D721Med (cell line): ENCODE measurements at places on chromosomes 6 and 20.

DNA sequence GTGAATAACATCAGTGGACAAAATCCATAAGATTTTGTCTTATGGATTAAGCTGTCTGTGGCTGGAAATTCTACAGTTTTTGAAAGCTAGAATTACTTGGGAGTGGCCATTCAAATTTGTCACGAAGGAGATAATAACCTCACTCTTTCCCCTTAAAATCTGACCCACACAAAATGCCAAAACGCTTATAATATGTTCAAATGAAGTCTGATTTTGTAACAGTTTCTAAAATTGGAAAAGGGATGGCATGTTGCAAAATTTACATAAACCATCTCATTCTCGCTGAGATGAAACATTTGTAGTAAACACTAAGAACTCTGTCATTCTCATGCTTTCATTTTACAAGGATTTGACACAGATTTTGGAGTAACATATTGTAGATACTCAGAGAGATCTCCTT lies 112.7 kb downstream of the GJA1 start:
- DNase-seq, result no peak

- no peak for DNase-seq
Measured at GRCh38 chr6:81714684-81715083, 37.8 kb downstream of the TENT5A start.

DNA sequence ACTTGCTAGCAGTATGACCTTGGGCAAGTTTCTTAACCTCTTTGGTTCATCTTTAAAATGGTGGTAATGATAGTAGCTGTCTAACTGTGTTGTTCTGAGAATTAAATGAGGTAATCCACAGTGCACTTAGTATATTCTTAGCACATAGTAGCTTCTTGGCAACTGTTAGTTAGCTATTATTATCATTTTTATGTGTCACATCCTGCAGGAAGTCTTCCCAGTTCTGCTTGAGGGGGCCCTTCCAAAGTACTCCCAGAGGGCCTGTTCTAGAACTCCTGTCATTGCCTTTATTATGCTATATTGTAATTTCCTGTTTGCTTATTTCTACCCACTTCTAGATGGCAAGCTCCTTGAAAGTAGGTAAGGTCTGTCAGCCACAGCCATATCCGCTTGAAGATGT lies 30.6 kb downstream of the ANKS1A start:
- DNase-seq, result no peak

- DNase-seq, result no peak
Measured at GRCh38 chr20:56711018-56711417, 81.9 kb downstream of the TFAP2C start.

- no peak for DNase-seq
Measured at GRCh38 chr20:31835977-31836852, 9.2 kb downstream of the FOXS1 start.

DNA sequence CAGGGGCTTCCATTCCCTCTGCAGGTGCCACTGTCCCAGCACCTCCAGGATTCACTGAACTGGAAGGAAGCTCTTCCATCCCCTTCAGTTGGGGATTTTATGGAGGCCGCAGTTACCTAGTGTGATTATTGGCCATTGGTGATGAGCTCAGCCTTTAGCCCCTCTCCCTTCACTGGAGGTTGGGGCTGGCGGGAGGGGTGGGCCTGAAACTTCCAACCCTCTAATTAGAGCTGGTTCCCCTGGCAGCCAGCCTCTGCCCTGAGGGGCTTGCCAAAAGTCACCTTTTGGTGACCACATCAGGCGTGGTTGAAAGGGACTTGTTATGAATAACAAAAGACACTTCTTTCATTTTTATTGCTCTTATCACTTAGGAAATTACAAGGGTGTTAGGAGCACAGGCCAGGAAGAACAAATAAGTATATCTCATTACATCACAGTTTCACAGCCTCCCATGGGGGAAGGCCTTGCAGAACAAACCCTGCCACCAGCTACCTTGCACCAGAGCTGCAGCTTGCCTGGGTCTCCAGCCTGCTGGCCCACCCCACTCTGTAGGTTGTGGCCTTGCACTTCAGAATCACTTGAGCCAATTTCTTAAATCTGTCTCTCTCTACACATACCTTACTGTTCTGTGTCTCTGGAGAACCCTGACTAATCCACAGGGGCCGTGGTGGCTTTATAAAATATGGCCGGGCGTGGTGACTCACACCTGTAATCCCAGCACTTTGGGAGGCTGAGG lies 5.0 kb downstream of the PYGB start:
- no peak for DNase-seq

GRCh38 chr6:161082215-161082614 lies 90.6 kb downstream of the MAP3K4 start:
- no peak for DNase-seq

- DNase-seq, result no peak
Measured at GRCh38 chr6:97765461-97765860, 482.4 kb upstream of the MMS22L start.

DNA sequence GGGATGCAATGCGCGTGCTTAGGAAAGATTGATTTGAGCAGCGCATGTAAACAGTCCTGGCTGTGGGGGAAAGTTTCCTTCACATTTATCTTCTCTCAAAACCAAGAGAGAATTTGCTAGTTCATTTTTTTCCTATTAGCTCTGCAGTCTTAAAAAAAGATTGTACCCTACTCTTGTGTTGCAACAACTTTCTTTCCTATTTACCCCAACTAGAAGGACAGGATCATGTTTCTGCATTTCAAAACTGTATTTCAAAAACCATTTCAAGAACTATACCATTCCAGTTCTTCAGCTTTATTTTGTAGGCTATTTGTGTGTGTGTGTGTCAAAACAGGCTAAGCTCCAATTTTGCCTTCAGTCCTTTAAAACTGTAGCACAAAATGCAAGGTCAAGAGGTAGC lies 473.1 kb downstream of the KIF16B start:
- DNase-seq, result no peak

DNA sequence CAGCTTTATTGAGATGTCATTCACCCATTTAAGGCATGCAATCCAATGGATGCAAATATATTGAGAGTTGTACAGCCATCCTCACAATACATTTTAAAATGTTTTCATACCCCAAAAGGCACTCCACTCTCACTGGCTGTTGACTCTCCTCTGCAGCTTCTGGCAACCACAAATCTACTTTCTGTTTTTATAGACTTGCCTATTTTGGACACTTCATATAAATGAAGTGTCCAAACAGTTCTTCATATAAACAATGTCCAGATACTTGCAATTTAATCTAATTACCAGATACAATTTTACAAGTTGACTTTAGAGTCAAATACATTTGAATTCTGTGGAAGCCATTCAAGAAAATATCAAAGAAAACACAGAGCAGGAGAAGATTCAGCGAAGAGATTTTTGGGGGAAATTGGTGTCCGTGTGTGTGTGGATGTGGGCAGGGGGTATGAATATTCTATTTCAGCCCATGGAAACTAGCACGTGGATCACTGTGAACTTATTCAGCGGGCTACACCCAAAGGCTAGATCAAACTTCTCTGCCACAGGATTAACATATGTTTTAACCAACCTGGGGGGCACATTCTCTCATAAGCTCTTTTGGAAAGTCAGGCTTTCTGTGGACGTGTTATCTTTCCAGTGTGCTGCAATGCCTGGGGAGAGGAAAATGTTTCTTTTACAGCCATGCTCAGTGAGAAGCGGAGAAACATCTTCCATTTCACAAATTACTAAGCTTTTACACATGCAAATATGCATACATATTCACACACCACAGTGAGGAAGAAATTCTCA lies 73.9 kb downstream of the PLG start:
- no peak for DNase-seq

DNA sequence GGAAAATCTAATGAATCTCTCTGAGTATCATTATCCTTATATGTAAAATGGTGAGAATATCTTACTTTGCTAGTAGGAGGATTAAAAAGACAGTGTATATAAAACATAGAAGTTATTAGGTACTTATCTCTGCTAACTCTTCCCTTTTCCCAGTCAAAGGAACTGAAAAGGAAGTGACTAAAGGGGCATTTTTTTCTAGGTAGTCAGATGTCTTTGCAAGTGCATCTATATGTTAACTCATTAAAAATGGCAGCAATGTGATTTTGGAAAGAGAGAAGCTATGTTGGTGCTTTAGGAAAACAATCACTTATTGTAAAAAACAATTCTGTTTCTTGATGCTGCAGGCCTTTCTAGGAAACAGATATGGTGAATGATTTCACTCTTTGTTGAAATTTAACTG lies 180.9 kb downstream of the SAMD5 start:
- no peak for DNase-seq

DNA sequence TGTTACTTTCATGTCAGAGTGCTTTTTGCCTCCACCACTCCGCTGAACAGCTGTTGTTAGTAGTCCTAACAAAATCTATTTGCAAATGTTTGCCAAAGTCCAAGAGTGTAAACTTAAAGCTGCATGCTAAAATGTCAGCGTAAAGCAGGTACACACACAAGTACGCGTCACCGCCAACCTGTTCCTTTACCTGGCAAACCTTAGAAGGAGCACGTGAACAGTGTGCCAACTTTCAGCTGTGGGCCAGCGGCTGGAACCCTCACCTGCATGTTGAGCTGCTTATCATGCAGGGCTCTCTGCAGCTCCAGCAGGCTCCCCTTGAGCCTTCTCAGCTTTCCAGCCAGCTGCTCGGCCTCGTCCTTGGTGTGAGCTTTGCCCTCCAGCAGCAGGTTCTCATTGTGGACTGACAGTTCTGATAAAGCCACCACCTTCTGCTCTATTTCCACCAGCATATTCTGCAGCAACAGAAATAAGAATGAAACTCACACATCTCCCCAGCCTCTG lies 359.3 kb downstream of the SYNE1 start:
- no peak for DNase-seq

DNA sequence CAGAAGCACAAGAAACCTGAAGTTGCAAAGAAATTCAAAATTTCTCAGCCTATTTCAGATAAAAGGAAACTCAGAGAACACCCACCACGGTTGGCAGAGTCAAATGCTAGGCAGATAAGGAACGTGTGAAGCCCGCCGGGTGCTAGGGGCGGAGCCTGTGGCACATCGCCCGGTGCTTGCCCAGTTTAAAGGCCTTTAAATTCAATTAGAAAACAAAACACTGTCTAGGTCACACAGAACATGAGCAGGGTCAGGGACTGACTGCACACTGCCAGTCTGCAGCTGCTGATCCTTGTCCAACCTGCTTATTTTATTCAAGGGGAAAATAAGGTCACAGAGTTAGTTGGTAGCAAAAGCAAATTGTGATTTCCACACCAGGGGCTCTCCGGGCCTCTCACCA lies 75.8 kb downstream of the PSMG4 start:
- DNase-seq, result no peak

GRCh38 chr20:59784791-59785668 lies 148.4 kb downstream of the SYCP2 start:
- no peak for DNase-seq

DNA sequence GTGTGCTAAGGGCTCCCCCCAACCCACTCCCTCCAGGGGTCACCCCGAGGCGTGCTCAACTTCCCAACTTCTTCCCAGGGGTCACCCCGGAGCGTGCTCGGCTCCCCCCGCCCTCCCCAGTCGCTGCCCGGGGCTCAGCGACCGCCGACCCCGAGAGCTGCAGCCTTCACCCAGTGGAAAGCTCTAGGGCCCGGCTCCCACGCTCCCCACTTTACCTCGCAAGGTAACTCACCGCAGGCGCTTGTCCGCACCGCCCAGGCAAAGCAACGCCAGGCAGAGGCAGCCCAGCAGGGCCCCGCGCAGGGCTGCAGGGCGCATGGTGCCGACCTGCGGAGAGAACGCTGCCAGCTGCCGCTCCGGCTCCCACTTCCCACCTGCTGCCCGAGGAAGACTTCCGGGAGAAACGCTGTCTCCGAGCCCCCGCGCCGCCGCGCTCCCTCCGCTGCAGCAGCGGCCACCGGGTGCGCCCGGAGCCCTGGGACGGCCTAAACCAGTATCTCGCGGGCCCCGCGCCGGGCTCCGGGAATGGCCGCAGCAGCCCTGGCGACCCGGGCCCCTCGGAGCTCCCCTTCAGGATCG lies 396 bp downstream of the RNASET2 start:
- DNase-seq, result no peak
